GM12891 (cell line): ENCODE measurements at places on chromosomes 2 and 18.

DNA sequence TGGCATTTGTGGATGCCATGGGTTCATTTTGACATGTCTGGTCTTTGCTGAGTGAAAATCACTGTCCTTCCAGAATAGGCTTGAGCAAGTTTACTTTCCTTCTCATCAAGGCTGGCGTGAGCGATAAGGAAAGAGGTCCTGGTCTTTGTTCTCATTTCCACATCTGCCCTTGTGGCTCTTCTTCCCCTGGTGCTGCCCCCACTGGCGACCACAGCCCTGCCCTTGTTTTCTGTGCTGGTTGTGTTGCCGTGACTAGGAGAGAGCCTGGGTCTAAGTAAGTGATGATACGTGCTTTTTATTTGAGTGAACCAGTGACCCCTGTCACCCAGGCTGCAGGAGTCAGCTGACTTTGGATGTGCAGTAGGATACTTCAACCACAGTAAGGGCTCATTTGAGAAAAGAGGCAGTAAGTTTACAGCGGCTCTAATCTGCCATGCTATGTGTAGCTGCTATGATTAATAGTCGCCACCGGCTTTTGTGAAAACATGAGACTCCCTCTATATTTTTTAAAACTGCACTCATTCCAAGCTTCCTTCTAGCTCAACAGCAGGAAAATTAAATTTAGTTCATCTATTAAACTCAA lies 441.7 kb downstream of the RNF144A start:
- DNase-seq: no peak

DNA sequence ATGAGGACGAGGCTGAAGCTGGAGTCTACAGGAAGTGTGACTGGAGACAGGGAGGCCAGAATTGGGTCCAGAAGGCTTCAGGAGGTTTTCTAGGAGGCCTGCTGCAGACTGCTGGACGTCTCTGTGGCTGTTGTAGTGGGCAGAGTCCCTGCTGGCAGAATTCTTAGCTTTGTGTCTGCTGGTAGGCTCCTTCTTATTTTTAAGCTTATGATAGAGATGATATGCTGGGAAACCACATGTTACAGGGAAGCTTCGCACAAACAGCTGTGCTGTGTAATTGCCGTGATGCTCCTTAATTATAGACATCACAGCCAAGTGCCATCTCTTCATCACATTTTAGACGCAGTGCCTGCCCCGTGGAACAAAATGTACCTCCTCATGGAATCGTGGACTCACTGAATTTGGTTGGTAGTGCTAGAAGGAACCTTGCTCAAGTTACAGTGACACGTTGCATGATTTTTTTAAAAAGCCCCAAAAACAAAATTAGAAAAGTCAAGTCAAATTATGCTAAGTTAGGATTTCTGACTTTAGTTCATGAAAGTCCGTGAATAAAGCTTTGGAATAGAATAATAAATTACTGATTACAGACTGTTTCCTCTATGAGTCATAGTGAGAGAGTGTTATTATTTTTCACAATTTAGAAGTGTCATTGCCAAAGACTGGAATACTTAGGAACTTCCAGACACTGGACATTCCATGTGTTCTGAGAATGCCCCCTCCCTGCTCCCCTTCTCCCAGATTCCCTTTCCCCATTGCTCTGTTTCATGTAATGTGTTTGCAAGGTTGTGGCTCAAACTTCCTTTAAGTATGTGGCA lies 144.1 kb downstream of the FHOD3 start:
- no peak for DNase-seq

DNA sequence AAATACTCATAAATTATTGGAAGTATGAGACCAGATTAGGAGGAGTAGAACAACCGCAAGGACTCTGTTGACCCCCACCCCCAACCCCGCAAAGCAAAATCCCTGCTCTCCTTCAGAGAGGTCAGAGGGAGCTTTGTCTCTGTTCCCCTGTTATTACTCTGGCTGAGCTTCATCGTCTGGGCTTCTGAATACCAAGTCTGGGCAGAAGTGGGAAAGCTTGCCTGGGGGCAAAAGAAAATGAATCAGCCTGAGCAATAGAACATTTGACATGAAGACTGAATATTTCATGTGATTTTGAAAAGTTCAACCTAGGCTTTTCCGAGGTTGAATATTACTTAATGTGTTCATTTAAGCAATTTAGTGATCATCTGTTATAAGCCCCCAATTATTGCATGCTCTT lies 114.6 kb upstream of the ARHGAP28 start:
- DNase-seq: no peak

DNA sequence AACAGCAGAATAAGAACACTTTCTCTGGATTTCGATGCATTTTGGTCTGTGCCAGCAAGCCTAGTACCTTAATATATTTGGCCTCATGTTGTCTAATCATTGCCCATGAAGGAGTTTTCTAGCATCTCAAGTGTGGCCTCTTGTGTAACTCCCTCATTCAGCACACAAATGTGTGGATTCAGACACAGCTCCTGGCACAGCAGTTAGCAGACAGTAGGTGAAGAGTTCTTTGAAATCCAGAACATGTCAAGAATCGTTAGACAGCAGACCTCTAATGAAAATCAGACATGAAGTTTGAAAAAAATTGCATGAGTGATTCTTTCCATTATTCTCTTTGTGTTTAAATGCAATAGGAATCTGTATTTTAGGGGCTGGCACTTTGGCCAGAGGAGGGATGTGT lies 177.0 kb downstream of the FMNL2 start:
- no peak for DNase-seq

GRCh38 chr2:121004950-121005349 lies 269.3 kb downstream of the GLI2 start:
- no peak for DNase-seq

DNA sequence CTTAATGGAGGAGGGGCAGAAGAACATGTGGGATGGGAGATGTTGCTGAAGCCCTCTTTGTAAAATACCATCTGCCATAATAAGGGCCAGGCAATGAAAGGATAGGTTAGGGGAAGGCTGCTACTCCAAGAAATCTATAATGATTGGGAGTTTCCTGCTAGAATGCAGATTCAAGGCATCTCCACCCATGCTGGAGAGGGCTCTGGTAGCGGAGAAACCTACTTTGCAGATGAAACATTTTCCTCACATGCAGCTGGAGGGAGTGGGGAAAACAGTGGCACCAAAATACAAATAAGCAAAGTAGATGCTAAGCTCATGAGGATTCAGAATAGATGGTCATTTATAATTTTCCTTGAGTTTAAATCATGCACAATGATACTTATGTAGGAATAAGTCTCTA lies 82.3 kb upstream of the GCFC2 start:
- DNase-seq: no peak

DNA sequence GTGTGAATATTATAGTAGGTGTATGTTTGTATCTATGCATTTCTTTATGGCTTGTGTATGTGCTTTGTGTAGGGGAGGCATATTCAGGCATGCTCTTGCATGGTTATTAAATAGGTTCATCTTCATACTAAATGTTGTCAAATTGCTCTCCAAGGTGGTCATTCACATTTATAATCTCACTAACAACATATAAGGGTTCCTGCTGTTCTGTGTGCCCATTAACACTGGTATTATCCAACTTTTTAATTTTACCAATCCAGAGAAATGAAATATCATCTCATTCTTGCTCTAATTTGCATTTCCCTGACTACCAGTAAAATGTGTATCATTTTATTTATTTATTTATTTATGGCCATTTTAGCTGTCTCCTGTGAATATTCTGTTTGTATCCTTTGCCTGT lies 29.0 kb upstream of the RPL37A start:
- DNase-seq: no peak

DNA sequence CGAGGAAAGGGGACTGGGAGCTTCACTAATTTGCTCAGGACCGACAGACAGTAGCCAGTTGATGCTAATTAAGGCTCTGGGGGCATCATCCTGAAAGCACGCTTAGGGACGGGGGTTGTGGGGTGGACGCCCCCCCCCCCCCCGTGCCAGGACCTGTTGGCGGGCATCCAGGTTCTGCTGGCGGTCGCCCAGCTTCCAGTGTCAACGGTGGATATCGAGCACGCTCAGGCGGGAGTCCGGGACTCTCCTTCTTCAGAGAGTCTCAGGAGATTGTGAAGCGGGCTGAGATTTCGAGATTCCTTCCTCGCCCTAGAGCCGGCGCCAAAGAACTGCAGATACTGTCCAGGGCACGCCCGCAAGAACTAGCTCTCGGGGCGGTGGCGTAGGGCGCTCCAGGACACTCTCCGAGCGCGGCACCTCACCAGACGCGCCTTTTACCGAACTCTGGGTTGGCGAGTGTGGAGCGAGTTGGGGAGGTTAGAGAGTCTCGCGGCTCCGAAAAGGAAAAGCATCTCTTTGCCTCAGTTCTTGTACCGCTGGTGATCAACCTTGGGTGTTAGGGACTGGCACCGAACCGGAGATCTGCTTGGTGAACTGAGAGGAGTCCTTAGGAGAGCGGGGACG lies 5.6 kb downstream of the RAX start:
- no peak for DNase-seq

DNA sequence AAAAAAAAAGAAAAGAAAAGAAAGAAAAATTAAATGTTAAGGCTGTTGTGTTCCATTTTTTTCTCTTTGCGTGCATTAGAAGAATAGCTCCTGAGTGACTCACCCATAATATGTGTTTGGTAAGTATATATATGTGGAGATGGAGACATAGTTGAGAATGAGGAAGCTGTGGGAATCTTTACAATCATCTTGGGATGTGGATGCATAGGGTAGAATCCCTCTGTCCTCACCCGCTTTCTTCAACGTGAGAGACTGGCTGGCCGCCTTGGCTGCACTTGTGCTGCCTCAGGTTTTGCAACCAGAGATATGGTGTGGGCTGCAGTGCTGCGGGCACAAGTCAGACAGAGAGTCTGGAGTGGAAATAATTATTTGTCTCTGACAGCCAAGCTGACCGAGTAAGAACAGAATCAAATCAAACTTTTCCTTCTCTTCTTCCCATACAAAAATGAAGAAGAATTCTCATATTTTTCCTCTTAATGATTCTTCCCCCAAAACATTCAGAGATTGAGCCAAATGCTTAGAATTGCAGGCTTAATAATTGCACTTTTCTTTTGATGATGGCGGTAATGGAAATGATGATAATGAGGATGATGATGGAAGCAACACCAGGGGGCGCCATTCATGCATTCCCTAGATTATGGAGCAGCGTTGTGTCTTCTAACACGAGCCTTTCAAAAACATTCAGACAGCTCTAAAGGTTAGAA lies 48.5 kb downstream of the SERPINB7 start:
- no peak for DNase-seq
